ENCODE measurements at places on chromosomes 1 and 21. TPM values are rescaled to one million over a fixed set of nuclear protein-coding genes. Genes with fewer than 3 reads are reported as not detected.
A peak's percentile ranks its signal among the peaks of the same experiment; 100 is the strongest.

The SYF2 gene
- 29.3 TPM for total RNA-seq

The SLC22A15 gene
- 23.0 TPM for total RNA-seq

The TP73 gene
- total RNA-seq, result 1.8 TPM

DNA sequence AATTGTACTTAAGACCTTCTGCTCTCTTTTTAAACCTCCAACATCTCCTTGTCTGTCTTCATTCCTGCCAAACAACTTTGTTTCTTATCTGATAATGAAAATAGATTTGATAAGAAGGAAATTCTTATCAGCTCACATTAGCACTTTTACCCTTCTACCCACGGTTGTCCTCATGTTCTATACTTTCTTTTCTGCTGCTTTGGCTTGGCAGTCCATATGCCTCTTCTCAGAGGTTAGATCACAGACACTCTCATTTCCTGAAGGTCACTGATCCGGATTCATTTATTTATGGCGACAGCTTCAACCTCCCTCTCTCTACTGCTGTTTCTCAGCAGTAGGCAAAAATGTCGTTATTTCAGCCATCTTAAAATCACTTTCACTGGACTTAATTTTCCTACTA is 2015.8 kb downstream of the NCAM2 start:
- H3K27ac ChIP-seq, result no peak overlapping the region
- no peak overlapping the region for H3K4me3 ChIP-seq
- no peak for DNase-seq
- no peaks in the 10 kb centered on the region for H3K4me1 ChIP-seq
- H3K27me3 ChIP-seq, result no peaks in the 10 kb centered on the region

DNA sequence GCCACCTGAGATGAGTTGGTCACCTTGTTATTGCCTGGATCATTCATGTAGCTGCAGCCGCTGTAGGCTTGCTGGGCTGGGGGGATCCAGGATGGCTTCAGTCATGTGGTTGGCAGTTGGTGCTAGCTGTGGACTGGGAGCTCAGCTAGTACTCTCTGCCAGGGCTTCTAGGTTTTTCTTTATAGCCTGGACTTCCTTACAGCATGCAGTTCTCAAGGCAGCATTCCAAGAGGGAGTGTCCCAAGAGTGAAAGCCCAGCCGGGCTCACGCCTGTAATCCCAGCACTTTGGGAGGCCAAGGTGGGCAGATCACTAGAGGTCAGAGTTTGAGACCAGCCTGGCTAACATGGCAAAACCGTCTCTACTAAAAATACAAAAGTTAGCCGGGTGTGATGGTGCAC is 23.7 kb upstream of the ACTL8 start:
- no peak overlapping the region for H3K27ac ChIP-seq
- H3K36me3 ChIP-seq, result no peaks in the 10 kb centered on the region
- H3K27me3 ChIP-seq, result peaks cover 46% of the 10 kb centered on the region
- H3K4me3 ChIP-seq, result no peak overlapping the region

GRCh38 chr1:197620714-197621163 is 154.5 kb downstream of the DENND1B start:
- H3K36me3 ChIP-seq, result peaks cover 7% of the 10 kb centered on the region
- no peaks in the 10 kb centered on the region for H3K27me3 ChIP-seq
- H3K4me3 ChIP-seq, result no peak overlapping the region
- H3K27ac ChIP-seq, result no peak overlapping the region
- no peak for DNase-seq

- H3K36me3 ChIP-seq, result no peaks in the 10 kb centered on the region
- H3K27ac ChIP-seq, result no peak overlapping the region
Measured at GRCh38 chr1:8821084-8821483, 3.6 kb upstream of the RERE start.

DNA sequence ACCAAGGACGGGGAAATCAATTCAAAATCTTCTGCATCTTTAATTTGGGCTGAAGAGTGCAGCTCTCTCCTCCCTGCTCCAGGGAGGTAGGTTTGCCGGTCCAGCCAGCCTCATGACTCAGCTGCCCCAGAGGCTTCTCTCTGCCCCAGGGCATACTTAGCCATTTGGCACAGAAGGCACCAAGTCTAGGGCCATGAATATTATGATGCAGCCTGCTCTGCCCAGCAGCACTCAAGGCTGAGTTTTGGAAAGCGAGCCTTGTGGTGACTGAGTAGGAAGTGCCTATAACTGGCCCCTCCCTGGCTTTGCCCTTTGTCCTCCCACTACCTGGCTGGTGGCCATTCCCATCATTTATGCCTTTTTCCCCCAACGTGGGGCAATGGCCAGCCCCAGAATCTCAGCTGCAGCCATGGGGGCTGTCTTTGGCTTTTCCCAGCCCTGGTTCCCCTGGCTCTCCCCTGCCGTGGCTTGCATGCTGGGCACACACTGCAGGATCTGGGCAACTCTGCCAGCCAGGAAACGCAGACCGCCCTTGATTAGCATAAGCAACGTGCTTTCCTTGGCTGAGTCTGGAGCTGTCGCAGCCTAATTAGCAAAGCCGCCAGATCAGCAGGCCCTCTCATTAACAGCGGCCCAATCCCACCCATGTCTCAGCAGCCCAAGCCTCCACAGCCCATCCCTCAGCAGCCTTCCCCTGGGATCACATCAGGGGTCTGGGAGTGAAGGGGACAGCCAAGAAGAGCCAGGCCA is 258.6 kb upstream of the TMEM51 start:
- no peak overlapping the region for H3K4me3 ChIP-seq
- DNase-seq, result no peak
- H3K36me3 ChIP-seq, result no peaks in the 10 kb centered on the region
- no peaks in the 10 kb centered on the region for H3K27me3 ChIP-seq
- H3K27ac ChIP-seq, result no peak overlapping the region

DNA sequence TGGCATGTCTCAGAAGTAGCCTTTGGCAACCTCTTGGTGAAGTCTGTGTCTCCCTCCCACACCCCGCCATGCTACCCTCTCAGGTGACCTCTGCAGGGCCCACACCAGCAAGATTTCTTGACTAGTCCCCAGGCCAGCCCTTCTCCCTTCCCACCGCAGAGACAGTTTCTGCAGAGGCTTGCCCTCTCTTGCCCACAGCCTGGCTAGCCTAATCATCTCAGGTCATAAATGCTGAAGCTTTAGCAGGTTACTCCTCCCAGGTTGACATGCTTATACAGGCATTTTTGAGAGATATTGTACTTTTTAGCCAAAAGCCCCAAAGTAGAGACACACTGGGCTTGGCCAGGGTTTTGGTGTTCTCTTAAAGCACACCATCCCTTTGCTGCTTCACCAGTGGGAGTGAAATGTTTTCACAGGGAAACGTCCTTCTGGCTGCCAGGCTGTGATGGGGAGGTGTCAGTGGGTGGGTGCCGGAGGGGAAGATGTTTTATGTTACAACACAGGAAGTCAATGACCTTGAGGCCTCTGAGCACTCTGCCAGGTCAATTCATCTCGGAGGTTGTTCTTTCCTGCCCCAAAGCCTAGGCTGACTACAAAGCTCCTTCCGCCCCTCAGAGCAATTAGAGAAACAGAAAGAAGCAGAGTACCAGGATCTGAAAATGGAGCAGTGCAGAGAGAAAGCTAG is 58.5 kb downstream of the STYXL2 start:
- H3K36me3 ChIP-seq, result no peaks in the 10 kb centered on the region
- H3K4me3 ChIP-seq, result no peak overlapping the region
- H3K4me1 ChIP-seq, result no peaks in the 10 kb centered on the region
- no peak overlapping the region for H3K27ac ChIP-seq

DNA sequence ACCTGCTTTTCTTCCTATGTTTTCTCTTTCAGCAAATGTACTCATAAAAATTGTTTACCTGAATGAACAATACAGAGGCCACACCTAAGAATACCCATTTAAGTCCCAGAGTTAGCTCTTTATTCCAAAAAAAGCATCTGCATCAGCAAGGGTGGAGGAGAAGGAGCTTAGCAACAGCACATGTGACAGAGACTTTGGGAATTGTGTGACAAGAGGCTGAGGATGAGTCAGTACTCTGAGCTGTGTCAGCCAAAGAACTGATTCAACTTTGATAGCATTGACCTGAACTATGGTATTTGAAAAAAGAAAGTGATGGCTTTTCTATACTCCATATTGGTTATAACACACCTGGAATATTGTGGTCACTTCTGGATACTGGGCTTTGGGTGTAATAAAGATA is 162.7 kb downstream of the ZNF648 start:
- no peaks in the 10 kb centered on the region for H3K36me3 ChIP-seq
- no peak overlapping the region for H3K27ac ChIP-seq
- H3K4me1 ChIP-seq, result no peaks in the 10 kb centered on the region
- no peak overlapping the region for H3K4me3 ChIP-seq

- DNase-seq, result no peak
- no peak overlapping the region for H3K4me3 ChIP-seq
- H3K27me3 ChIP-seq, result no peaks in the 10 kb centered on the region
- H3K36me3 ChIP-seq, result no peaks in the 10 kb centered on the region
- no peak overlapping the region for H3K27ac ChIP-seq
- no peaks in the 10 kb centered on the region for H3K4me1 ChIP-seq
Measured at GRCh38 chr21:46336603-46337002, 12.6 kb downstream of the PCNT start.

GRCh38 chr1:244099258-244099930 is 48.3 kb downstream of the ZBTB18 start:
- no peak overlapping the region for H3K4me3 ChIP-seq
- peaks cover 6% of the 10 kb centered on the region for H3K27me3 ChIP-seq
- H3K36me3 ChIP-seq, result no peaks in the 10 kb centered on the region
- H3K4me1 ChIP-seq, result no peaks in the 10 kb centered on the region
- no peak for DNase-seq

GRCh38 chr1:231934797-231935196 is 308.2 kb downstream of the DISC1 start:
- H3K27ac ChIP-seq, result no peak overlapping the region
- no peak for DNase-seq
- H3K4me1 ChIP-seq, result no peaks in the 10 kb centered on the region

- no peak overlapping the region for H3K4me3 ChIP-seq
- no peaks in the 10 kb centered on the region for H3K36me3 ChIP-seq
- H3K4me1 ChIP-seq, result peaks cover 80% of the 10 kb centered on the region
- no peaks in the 10 kb centered on the region for H3K27me3 ChIP-seq
Measured at GRCh38 chr1:21906173-21907078, 30.7 kb downstream of the HSPG2 start.

GRCh38 chr1:98661544-98662355 is at the start of gene SNX7:
Gene SNX7, plus strand, starts transcription at chr1:98661721. Its CDS starts 11 bp downstream, at chr1:98661732.
- peaks cover 41% of the 10 kb centered on the region for H3K27me3 ChIP-seq
- no peaks in the 10 kb centered on the region for H3K36me3 ChIP-seq
- H3K4me3 ChIP-seq, result peak within 1 kb of the TSS; percentile 69
- peak within 1 kb of the TSS; percentile 81 for H3K27ac ChIP-seq
- no peaks in the 10 kb centered on the region for H3K4me1 ChIP-seq

DNA sequence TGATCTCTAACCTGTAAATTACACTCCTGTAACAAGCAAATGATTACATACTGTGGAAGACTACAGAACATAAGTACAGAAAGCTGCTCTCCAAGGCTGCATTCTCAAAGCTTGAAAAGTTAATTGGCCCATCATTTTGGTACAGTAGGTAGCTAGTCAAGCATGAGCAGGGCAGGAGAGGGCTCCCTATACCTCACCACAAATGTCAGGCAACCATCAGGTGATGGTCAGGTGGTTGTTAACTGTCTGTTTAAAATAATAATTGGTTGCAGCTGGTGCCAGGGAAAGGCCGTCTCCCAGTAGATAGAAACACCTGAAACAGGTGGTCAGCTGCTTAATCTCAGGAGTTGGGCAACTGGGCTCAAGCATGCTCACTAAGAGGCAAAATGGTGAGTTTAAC is 13.1 kb upstream of the SLC1A7 start:
- no peak overlapping the region for H3K27ac ChIP-seq
- no peaks in the 10 kb centered on the region for H3K27me3 ChIP-seq
- H3K36me3 ChIP-seq, result no peaks in the 10 kb centered on the region
- no peak overlapping the region for H3K4me3 ChIP-seq

DNA sequence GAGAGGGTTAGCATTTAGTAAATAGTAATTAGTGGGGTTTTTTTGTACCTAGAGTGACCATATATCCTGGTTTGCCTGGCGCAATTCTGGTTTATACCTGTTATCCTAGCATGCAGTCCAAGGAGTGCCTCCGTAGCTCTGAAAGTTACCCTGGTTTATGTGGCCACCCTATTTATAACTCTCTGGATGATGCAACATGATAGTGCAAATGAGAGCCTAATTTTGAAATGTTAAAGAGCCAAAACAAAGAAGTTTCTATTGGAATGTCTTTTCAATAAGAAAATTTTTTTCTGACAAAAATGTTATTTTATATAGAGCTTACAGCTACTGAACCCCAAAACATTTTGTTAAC is 5.7 kb downstream of the AHCYL1 start:
- H3K4me3 ChIP-seq, result no peak overlapping the region
- H3K36me3 ChIP-seq, result no peaks in the 10 kb centered on the region
- H3K4me1 ChIP-seq, result peaks cover 19% of the 10 kb centered on the region
- no peak overlapping the region for H3K27ac ChIP-seq
- no peak for DNase-seq

- no peak for DNase-seq
- no peaks in the 10 kb centered on the region for H3K27me3 ChIP-seq
- H3K27ac ChIP-seq, result no peak overlapping the region
Measured at GRCh38 chr1:243341074-243341473, 85.2 kb downstream of the SDCCAG8 start.

- H3K27me3 ChIP-seq, result peaks cover 12% of the 10 kb centered on the region
- H3K36me3 ChIP-seq, result no peaks in the 10 kb centered on the region
- H3K4me1 ChIP-seq, result peaks cover 6% of the 10 kb centered on the region
- peak overlapping the region; percentile 6 for H3K4me3 ChIP-seq
- DNase-seq, result no peak
- no peak overlapping the region for H3K27ac ChIP-seq
Measured at GRCh38 chr1:178486100-178487069, 10.4 kb downstream of the CLEC20A start.

DNA sequence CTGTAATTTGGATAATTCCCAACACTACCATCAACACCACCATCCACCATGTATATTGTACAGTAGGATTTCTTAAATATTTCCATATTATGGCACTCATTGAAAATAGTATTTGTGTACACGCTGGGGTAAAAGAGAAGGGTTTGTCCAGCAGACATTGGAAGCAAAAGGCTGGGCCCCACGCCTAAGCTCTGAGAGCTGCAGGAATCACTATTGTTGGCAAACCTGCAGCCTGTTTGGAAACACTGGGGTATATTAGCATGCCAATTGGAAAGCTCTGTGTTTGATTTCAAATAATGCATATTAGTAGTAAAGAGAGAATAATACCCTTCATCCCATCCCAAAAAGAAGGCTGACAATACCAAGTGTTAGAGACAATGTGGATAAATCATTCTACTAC is 81.5 kb upstream of the DPYD start:
- no peaks in the 10 kb centered on the region for H3K27me3 ChIP-seq
- DNase-seq, result no peak
- H3K27ac ChIP-seq, result no peak overlapping the region
- H3K36me3 ChIP-seq, result no peaks in the 10 kb centered on the region
- H3K4me3 ChIP-seq, result no peak overlapping the region
- no peaks in the 10 kb centered on the region for H3K4me1 ChIP-seq

DNA sequence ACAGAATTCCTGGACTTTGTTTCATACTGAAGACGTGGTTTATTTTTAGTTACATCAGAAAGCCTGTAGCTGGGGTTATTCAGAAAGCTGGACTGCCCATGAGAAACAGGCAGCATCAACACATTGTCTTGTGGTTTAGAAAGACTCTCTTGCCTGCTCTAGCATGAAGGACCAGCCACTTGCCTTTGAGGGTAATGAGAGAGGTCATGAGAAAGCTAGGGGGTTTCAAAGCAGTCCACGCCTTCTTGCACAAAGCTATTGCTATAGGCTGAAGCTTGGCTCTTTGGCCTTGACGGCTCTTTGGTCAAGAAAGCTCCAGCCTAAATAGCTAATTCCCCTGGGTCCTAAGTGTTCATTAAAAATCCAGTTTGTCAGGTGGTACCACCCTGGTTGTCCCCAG is 208.1 kb downstream of the PRDM2 start:
- H3K36me3 ChIP-seq, result no peaks in the 10 kb centered on the region
- H3K4me1 ChIP-seq, result no peaks in the 10 kb centered on the region
- no peak overlapping the region for H3K4me3 ChIP-seq
- H3K27ac ChIP-seq, result no peak overlapping the region
